ENCODE measurements at places on chromosomes 16 and 17.

DNA sequence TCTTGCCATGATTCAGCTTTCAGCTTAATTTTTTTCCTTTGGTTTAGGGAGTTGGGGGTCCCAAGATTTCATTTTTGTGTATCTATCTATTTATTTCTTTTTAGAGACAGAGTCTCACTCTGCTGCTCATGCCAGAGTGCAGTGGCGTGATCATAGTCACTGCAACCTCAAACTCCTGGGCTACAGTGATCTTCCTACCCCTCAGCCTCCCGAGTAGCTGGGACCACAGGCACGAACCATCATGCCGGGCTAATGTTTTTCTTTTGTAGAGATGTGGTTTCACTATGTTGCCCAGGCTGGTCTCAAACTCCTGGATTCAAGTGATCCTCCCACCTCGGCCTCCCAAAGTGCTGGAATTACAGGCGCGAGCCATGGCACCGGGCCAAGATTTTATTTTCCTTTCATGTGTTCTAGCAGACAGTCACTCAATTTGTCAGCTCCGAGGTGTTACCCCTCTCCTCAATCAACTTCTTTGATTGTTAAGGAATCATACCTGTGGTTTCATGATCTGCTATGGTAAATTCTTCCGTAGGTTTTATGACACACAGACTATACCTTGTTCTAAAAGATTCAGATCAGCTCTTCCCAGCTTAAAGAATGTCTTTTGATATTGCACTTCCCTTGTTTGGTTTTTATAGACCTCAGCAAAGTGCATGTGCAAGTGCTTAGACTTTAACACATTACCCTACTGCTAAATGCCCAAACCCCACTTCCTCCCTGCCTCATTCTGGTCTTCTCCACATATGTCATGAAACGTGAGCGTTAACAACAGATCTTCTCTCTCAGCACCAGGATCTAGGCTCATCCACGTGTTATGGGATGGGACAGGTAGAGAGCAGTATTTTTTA, 13.0 kb downstream of the UNC45B start:
- DNase-seq = no peak

DNA sequence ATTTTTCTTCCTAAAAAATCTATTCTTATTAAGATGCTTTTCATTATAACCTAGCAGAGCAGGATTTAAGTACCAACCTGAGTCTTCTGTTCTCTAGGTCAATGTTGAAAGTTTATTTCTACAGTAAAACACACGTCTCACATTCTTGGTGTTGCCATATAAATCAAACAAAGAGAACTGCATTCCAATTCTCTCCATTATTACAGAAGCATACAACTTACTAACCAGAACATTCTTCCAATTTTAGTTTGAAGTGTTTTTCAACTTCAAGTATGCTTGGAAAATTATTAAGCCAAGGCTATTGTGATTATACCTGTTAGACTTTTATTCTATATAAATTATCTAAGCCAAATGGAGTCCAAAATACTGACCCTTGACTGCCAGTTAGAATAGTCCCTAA, 110.4 kb upstream of the PMFBP1 start:
- DNase-seq = no peak

GRCh38 chr16:67015313-67015731, 13.6 kb upstream of the CBFB start:
- DNase-seq = no peak

GRCh38 chr17:15922586-15922985, 22.3 kb upstream of the ADORA2B start:
- no peak for DNase-seq

DNA sequence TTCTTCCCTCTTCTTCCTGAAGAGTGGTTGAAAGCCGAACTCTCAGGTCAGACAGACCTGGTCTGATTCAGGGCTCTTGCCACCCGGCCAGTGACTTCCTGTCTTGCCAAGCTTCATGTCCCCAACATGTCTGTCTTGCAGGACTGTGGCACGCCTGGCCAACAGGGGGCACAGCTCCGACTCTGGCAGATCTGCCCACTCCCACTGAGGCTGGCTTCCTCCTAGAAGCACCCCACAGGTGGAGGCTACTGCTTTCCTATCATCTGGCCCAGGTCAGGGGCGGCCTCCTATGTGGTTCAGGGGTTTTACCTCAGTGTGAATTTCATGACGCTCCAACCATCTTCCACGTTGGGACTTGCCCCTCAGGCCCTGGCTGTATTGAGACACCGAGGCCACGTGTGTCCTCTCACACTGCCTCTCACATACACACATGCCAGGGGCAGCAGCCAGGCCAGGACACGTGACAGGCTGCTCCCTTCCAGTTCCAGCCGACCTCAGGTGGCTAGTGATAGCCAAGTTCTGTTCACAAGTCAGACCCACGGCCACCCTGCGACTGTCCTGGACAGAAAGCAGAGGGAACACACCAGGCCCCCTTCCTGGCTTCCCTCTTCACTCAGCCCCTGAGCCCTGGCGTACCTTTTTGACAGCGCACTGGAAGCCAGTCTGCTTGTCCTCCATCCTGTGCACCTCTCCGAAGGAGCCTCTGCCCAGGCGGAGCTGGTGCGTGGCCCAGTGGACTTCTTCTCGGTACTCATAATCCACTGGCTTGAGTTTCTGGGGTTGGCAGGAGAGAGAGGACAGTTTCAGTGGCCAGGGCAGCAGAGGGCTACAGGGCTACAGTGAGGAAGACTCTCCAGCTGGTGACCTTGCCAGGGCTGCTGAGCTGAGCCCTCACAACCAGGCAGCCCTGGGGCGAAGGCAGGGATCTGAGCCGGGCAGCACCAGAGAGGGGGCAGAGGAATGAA, 22.6 kb upstream of the SPATA32 start:
- no peak for DNase-seq

GRCh38 chr16:56163938-56164337, 27.4 kb upstream of the GNAO1 start:
- DNase-seq = no peak

- DNase-seq = no peak
Observed at GRCh38 chr17:73546770-73547536, 97.3 kb downstream of the SDK2 start.

GRCh38 chr16:72149676-72150464, 22.1 kb downstream of the PMFBP1 start:
- no peak for DNase-seq

DNA sequence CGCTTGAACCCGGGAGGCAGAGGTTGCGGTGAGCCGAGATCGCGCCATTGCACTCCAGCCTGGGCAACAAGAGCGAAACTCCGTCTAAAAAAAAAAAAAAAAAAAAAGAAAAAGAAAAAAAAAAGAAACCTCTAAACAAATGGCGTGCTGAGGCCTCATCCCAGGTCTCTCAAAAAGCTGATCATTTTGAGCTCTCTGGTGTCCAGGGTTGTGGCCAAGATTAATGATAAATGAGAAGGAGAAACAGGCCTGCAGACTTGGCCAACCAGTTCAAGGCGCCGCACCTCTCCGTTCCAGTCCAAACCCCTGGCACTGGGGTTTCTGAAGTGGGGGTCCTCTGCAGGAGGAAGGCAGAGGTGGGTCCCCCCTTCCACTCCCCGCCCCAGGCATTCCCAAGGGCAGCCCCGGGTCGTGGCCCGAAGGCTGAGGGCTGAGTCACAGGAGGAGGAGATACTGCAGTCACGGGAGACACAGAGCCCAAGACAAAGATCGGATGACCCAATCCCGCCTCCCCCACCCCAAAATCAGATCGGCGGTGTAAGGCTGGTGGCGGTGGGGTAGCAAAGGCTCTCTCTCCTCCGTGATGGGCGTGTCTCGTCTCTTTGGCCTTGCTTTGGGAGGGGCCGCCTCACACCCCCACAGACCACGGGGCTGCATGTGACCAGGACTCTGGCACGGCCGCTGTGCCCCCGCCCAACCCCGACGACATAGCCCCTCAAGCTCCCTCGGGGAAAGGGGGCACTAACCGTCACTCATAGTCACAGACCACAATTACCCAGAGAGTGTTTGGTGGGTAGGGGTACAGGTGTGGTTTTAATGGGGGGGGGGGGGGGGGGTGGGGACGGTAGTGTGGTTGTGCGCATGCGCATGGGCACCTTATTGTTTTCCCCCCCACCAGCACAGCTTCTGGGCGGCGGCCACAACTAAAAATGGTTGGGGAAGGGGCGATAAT, 1.1 kb downstream of the VAT1 start:
- no peak for DNase-seq

DNA sequence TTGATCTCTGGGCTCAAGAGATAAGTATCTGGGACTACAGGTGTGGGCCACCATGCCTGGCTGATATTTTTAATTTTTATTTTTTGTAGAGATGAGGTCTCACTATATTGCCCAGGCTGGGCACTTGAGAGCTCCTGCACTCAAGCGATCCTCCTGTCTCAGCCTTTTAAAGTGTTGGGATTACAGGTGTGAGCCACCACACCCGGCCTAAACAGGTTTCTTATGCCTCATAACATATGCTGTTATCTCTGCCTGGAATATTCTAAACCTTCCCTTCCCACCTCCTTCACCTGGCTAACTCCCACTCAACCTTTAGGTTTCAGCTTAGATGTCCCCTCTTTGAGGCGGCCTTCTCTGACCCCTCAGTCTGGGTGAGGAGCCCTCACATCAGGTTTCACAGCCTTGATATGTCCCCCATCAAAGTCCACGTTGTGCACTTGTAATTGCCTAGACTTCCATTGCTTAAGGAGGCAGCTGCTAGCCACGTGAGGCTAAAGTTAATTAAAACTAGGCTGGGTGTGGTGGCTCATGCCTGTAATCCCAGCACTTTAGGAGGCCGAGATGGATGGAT, 8.6 kb upstream of the CNP start:
- DNase-seq = no peak

DNA sequence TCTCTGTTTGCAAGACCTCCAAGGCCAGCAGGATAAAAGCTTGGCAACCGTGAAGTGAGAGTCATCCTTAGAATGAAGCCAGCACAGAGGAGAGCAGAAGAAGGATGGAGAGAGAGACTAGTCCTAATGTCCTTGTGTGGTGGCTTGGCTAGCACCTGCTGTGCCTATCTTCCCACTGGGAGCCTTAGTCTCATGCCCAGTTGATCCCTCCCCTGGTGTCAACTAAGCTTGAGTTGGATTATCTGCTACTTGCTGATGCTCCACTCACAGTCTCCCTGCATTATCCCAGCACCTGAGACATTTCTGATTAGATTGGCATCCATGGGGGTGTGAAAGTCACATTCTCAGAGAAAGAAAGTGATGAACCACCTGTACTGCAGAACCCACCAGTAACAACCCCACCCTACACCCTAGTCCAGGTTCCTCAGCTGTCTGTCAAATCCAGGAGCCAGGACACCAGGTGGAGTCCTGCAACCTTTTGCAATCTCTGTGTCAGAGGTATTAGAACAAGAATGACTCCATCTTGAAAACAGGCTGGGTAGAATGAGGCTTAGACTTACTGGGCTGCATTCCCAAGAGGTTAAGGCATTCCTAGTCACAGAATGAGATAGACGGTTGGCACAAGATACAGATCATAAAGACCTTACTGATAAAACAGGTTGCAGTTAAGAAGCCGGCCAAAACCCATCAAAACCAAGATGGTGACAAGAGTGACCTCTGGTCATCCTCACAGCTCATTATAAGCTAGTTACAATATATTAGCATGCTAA, 460.2 kb upstream of the C16orf82 start:
- no peak for DNase-seq

DNA sequence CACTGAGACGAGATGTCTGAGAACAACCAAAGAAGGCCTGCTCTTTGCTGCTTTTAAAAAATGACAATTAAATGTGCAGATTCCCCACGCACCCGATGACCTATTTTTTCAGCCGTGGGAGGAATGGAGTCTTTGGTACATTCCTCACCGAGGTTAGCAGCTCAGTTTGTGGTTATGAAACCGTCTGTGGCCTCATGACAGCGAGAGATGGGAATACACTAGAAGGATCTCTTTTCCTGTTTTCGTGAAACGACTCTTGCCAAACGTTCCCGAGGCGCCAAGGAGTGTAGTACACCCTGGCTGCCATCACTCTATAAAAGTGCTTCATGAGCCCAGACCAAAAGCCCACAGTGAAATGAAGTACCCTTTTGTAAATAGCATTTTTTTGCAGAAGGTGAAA, 87.8 kb downstream of the CRISPLD2 start:
- no peak for DNase-seq

- DNase-seq = no peak
Observed at GRCh38 chr17:46166692-46167249, 26.5 kb downstream of the KANSL1 start.

GRCh38 chr16:30354423-30355143, 525 bp downstream of the CD2BP2 start:
- no peak for DNase-seq

GRCh38 chr16:24378999-24379398, 122.9 kb downstream of the CACNG3 start:
- no peak for DNase-seq
